Left ventricle myocardium superior (tissue), 1 donor: ENCODE measurements at places on chromosomes 6 and 20.
A peak's percentile ranks its signal among the peaks of the same experiment; 100 is the strongest.

- no peak for DNase-seq
These were observed 151.7 kb downstream of the UST start for GRCh38 chr6:148898376-148899014.

DNA sequence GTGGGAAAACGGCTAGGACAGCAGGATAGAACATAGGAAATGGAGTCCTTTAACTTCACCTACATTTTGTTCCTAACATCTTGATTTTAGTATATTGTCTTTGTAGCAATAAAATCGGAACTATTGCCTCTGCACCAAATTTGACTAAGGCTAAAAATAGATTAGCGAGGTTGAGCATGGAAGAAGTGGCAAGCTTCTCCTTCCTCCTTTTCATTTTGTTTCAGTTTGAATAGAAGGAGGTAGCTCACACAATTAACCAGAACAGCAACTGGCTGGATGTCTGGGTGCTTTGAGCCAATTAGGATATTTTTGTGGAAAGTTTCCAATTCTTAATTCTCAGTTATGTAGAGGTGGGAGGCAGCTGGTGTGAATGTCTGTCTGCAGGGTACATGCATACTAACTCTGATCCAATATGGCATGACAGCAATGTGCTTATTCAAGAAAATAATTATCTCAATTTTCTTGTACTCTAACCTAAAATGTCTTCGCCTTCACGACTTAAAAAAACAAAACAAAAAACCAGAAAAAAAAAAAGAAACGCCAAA, 3.1 kb upstream of the HECA start:
- no peak for DNase-seq

DNA sequence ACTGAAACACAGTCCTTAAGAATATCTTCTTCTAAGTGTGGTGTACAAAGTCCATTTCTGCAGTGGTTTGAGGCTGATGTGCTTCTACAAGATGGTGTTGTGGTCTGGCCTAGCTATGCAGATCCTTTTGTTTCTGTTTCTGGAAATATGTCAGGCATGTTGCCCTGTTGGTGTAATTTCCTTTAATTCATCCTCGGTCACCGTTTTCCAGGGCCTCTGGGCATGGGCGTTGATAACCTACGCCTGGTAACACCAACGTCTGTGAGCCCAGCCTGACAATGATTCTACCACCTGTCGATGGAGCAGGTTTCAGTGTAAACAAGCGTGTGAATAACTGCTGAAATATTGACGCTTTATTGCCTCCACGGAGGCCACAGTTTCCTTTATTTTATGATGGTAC, 33.3 kb upstream of the AFDN start:
- DNase-seq, result no peak

- no peak for DNase-seq
These were observed 751.5 kb downstream of the CBLN4 start for GRCh38 chr20:55253781-55254180.

- no peak for DNase-seq
These were observed 97.1 kb upstream of the KCNK16 start for GRCh38 chr6:39419607-39420006.

DNA sequence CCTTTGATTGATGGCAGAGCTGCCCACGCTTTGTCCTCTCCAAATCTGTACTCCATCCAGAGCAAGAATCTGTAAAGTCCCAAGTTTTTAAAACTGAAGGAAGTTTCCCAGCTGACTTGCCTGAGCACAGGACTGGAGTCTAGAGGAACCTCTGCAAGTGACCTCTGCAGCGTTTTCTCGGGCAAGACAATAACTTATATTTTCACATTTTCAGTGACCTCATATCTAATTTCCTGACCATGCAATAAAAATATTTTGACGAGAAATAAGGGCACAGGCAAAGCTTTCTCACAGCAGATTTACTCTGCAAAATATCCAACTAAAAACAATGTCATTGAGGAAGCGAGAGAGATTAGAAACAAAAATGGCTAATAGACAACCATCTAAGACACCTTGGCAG, 185.5 kb upstream of the SNX9 start:
- no peak for DNase-seq

DNA sequence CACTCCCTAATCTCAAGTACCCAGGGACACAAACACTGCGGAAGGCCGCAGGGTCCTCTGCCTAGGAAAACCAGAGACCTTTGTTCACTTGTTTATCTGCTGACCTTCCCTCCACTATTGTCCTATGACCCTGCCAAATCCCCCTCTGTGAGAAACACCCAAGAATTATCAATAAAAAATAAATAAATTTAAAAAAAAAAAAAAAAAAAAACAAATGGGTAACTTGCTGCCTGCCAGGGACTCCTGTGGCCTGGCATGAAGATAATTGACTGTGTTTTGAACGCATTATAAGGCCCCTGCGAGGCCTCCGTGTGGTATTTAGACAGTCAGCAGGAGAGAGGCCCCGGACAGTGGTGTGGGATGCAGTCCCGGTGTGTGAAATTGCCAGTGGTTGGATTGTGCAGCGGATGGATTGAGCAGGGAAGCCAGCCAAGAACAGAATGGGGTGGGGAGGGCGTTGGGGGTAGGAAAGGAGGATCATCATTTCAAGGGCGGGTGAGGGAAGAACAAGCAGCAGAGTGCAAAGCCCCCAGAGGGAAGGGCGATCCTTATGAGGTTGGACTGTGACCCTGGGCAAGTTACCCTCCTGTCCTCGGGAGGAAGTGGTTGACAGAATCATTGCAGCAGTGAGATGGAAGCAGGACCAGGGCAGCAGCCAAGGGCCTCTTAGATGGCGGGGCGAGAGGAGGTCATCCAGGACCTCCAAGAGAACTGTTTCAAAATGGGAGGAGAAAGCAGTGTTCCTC, 43.3 kb downstream of the PPARD start:
- peak; percentile 40 for DNase-seq

DNA sequence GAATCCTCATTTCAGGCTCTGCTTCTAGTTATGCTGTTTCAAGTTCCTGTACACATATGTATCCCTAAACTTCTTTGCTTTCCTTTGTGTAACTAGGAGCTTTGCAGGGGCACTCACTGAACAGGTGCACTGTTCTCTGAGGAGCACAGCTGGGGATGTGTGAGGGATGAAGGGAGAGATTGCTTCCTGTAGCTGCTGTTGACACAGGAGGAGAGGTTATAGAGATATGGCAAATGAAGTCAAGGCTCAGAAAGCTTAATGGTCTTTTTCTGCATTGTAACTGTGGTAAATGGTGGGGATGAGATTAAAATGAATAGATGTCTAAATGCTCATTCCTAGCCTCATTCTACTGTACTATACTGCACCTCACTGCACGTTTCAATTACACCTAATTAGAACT, 454.3 kb downstream of the BTBD3 start:
- no peak for DNase-seq

GRCh38 chr20:43870484-43870883, 44.2 kb upstream of the TOX2 start:
- no peak for DNase-seq
